ENCODE measurements at places on chromosomes 13 and 19.

DNA sequence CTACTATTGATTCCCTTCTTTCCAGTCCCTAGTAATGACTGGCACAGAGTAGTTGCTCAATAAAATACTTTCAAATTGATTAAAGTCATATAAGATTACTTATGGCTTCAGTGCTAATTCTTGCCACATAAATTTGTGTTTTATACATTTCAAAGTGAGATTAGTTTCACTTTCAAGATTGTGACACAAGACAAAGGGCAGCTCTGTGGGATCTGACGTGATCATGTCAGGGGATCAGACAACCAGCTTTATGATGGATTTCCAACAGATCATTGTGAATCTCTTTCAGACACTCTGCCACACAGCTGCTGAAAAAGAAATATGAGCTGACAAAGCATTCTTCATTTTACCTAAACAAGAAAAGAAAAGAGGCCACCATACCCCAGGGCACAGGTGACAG, 73.4 kb upstream of the POMP start:
- no peak for DNase-seq

- DNase-seq = no peak
Measured at GRCh38 chr19:9885077-9885552, 50.0 kb downstream of the PIN1 start.

- no peak for DNase-seq
Measured at GRCh38 chr19:16224293-16225045, 26.8 kb downstream of the AP1M1 start.

DNA sequence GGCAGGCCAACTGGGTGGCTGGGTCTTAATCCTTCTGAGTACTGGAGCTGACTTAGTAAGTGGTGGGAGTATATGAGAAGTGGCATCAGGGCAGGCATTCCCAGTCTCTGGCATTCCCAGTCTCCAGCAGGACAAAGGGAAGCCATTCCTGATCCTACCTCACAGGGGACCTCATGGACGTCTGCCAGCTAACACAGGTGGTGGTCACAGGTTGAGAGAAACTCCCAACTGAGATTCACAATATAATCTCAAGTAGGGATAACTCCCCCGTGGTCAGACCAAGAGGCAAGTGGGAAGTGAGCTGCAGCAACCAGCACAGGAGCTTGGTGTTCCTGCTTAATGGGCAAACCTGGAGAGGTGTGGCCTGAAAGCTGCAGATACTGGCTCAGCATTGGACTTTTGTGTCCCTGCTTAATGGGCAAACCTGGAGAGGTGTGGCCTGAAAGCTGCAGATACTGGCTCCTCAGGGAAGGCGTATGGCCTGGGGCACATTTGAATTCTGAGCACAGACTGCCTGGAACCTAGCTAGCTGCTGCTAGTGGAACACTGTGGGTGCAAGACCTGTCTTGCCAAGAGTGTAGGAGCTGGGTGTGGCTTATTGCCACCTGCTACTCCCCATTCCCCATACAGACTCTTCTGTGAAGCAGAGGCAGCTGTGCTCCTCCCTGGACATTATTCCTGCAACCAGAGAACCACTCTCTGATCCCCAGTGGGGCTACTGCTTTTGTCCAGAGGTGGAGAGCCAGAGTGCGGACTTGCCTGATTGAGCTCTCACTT, 25.9 kb upstream of the OR10H2 start:
- DNase-seq = no peak

DNA sequence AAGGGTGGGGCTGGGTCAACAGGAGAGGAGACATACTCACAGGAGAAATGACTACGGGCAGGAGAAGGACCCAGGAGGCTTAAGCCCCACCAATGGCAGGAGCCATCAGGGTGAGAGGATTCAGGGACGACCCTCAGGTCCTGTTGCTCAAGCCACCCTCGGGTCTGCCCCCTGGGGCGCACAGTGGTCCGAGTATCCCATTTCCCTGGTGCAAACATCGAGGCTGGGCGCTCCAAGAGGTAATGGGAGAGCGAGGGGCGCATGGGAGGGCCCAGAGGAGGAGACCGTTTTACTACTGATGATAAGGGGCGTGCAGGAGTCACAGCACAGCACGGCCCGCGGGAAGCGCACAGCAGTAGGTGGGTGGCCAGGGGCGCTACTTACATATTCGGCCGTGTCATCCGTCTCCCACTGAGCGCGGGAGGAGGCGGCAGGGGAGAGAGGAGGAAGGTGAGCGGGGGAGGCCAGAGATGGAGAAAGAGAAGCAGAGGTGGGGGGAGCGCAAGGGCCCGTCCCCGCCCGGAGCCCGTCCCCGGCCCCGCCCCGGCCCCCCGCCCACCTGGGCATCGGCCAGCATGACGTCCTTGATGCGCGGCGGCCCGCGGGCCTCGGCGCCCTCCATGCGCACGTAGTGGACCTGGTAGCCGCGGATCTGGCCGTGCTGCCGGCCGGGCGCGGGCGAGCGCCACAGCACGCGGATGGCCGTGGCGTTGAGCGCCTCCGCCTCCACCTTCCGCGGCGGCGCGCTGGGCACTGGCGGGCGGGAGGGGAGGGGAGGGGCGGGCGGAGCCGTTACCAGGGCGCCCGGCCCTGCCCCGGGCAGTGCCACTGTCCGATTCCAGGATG, 111.5 kb downstream of the PTPRS start:
- no peak for DNase-seq

DNA sequence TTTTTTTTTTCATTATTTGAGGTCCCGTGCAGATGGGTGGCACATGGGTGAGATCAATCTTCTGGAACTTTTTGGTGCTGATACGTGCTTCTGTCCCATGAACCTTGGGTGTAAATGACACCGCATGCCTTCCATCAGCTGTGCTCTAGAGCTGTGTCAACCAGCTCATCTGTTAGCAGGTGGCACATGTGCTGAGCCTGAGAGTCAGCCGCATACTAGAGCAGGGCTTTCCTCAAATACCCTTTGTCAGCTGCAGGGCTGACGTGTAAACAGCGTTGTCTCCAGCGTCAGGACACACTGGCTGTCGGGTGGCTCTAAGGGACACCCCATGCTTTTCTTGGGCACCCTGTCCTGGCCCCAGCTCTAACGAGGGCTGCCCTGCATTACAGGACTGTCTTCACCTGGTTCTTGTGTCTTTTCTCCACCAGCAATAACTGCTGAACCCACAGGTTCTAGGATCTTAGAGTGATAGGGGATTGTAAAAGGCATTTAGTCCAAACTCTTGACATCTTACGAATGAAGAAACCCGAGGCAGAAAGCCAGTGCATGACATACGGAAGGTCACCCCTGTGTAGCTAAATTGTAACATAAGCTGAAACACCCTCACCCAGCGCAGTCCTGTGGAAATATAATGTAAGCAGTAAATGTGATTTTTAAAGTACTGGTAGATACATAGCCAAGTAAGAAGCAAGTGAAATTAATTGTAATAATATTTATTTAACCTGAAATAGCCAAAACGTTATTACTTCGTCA, 119.5 kb downstream of the LRCH1 start:
- no peak for DNase-seq

- DNase-seq = no peak
Measured at GRCh38 chr13:26656919-26657318, 99.4 kb downstream of the WASF3 start.

DNA sequence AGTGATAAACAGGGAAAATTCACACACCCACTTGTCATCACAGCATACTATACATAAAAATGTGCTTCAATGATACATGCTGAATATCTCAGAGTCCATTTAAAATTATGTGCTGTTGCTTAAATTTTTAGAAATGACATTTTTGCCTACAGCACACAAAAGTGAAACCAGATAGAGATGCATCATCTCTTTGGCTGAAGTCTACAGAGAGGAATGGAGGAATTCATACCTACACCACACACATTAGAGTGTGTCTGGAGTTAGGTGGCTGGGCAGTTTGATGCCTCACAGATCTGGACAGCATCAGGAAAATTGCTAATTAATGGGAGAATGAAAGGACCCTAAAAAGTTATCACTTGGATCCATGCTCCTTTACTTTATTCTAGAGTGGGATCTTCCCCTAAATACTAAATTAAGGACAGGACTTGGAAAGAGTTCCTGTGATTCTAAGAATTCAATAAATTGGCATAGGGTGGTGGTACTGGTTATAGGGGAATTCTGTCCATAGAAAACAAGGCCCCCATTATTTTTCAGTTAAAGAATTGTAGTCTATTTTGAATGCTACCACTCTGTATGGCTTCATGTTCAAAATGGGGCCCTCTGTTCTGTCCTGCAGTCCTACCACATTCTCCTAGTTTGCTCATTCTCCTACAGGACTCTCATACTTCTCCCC, 41.3 kb downstream of the RCBTB2 start:
- DNase-seq = no peak

DNA sequence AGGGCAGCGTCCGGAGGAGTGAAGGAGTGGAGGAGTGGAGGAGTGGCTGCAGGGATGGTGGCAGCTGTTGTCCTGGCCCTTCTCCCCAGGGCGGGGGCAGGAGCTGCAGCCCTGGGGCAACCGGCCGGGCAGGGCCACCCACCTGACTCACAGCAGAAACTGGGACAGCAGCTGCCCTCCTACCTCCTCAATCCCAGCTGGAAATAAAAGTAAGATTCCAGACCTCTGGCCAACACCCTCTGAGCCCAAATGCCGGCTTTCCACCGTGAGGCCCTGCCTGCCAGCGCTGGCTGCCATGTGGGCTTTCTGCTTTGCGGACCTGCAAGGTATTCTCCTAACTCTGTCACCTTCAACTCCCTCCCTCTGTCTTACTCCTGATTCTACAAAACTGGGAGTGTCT, 3.3 kb upstream of the CLPP start:
- DNase-seq = no peak

DNA sequence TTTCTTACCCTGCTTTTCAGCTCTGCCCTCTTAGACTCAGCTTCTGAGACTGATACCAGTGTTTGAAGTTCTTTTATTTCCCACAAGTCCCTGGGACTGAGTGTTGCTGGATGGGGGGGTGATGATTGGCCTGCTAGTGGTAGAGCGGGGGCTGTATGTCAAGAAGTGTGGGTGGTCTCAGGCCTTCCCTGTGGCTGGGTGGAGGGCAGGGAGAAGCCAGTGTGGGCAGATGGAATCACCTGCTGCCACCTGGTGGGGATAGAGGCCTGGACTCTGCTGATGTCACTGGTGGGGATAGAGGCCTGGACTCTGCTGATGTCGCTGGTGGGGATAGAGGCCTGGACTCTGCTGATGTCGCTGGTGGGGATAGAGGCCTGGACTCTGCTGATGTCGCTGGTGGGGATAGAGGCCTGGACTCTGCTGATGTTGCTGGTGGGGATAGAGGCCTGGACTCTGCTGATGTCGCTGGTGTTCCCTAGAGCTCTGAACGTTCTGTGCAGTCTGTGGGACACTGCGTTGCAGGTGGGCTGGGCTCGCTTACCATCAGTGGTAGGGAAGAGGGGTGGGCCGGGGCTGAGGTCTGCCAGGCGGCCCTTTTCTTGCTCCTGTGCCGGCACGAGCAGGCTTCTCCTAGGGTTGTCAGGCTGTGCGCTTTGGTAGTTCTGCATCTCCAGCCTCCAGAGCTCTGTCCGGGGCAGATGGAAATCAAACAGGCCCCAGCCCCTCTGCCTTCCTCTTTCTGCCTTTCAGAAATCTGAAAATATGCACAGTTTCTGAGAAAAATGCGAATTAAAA, 101.3 kb downstream of the ARHGEF7 start:
- no peak for DNase-seq

DNA sequence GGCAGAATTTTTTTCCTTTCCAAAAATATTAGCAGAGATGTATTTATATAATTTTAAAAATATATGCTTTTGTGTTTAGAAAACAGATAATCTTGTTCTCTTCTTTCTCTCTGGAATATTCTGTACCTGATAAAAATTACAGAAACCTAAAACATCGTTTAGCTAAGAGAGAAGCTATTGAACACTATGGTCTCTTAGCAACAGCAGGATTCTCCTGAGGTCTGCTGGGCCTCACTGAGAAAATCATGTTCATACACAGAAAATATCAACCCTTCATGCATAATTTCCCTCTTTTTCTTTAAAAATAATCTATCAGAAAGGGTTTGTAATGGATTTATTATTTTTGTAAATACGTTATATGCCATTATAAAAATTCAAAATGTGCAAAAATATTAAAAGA, 242.2 kb downstream of the DCLK1 start:
- DNase-seq = no peak

- DNase-seq = no peak
Measured at GRCh38 chr13:80705371-80706163, 364.6 kb upstream of the SPRY2 start.

DNA sequence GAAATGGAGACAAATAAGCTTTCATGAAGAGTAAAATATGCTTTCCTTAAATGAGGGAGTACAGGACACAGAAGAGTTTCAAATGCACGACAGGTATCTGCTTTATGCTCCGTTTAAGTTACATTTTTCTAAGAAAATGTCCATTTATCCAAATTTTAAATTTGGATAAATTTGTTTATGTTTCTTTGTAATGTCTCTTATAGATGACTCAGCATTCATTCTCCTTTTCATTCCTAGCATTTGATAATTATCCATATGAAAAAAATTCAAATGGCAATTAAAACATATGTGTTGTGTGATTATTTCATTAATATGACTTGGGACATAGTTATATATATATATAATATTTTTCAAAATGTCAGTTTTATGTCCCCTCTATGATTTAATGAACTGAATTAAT, 1449.3 kb downstream of the SLITRK1 start:
- DNase-seq = no peak

GRCh38 chr13:59182241-59182640, 981.5 kb downstream of the DIAPH3 start:
- no peak for DNase-seq

GRCh38 chr13:27678306-27679040, 56.8 kb downstream of the POLR1D start:
- no peak for DNase-seq

GRCh38 chr19:48255376-48256303, at the start of gene CARD8:
CARD8 (minus strand) TSS chr19:48255912; CDS start chr19:48241020, 14,892 bp downstream.
- peak; percentile 63 for DNase-seq

DNA sequence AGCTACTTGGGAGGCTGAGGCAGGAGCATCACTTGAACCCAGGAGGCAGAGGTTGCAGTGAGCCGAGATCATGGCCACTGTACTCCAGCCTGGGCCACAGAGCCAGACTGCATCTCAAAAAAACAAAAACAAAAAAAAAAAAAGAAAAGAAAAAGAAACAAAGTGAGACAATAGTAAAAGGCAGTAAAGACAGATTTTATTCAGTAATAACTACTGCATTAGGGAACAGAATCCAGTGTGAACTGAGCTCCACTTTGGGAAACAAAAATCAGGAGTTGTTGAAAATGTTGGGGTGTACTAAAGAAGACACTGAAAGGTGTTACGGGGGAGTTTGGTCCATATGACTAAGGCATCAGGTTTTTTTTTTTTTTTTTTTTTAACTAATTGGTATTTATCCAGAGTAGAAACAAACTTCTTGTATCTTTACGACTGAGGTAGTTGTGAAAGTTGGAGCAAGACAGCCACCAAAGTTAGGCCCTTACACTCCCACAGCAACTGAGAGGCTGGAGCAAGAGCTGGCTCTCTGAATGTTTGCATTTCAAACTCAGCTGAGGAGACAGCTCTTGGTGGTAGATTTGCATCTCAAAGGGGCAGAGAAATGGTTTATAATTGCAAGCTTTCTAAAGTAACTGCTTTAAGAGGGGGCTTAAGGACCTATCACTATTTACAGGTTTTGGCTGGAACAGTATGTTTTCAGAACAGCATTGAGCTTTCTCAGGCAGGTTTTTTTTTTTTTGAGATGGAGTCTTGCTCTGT, 24.2 kb downstream of the ZNF607 start:
- no peak for DNase-seq

Measured in Panc1 (cell line).